Forelimb muscle (tissue), 1 donor: ENCODE measurements at places on chromosomes 1 and 21. TPM values are rescaled to one million over a fixed set of nuclear protein-coding genes. Genes with fewer than 3 reads are reported as not detected.

DNA sequence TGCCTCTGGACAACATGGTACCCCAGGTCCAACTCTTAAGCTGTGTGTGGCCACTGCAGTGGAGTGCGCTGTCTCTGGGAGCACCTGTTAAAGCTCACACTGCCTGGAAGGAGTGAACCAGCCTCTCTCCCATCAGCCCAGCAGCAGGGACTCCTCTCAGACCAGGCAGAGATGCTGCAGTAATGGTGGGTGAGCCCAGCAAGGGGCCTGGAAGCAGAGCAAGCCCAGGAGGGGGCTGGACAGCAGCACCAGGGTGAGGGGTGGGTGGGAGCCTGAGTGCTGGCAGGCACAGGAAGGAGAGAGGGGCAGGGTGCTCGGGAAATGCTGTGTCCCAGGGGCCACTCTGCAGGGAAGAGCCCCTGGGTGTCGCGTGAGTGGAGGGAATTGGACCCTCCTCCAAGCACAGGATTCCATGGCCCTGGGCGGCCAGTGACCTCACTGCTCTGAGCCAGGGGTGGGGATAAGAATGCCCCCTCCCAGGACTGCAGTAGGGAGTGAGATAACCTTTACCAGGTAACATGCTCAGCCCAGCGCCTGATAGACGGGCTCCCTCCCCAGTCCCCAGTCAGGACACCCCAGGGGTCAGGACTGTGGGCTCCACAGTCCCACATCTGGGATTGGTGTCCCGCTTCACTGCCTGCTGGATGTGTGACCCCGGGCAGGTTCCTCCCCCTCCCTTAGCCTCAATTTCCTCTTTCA lies 313.1 kb downstream of the MATN1 start:
- DNase-seq, result no peak

- DNase-seq, result no peak
These were observed 75.2 kb downstream of the CDC42BPA start for GRCh38 chr1:227242811-227243682.

The GUCA2A gene
- not detected for polyA plus RNA-seq

The ZFP69B gene
- 3.1 TPM for polyA plus RNA-seq

- no peak for DNase-seq
These were observed 70.3 kb upstream of the KCNK1 start for GRCh38 chr1:233543338-233544255.
